ENCODE measurements at places on chromosomes 3 and 15.

DNA sequence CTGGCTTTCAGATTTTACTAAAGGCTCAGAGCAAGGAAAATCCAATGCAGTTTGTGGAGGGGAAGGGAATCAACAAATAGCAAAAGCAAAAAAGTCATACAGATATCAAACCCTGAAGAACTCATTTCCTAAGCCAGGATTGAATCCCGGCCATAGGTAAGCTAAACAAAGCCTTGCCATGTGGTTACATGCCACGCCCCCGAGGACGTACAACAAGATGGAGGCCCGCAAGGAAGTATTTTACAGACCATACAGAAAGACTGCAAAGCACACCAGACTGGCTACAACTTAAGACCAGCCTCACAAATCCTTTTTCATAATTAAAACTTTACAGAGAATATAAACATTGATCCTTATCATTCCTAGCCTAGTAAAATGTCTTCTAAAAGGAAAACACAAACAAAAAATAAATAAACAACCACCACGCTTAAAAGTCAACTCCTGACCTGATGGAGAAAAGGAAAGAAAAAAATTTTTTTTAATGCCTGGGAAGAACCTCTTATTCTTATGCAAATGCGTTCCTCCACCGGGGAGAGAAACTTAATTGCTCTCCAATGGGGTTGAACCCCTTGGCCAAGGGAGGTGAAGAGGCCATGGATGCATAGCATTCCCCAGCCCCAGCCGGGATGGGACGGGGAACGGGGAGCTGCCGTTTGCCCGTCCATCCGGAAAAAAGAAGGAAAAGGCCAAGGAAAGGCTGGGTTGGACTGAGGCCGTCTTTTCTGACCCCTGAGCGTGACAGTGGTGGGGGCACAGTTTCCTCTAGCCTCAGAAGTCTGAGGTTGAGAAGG, 39.3 kb downstream of the IL1RAP start:
- DNase-seq: no peak

GRCh38 chr3:115357456-115357855, 210.4 kb upstream of the ZBTB20 start:
- no peak for DNase-seq

- no peak for DNase-seq
Observed at GRCh38 chr3:169613053-169613803, 50.3 kb downstream of the MECOM start.

DNA sequence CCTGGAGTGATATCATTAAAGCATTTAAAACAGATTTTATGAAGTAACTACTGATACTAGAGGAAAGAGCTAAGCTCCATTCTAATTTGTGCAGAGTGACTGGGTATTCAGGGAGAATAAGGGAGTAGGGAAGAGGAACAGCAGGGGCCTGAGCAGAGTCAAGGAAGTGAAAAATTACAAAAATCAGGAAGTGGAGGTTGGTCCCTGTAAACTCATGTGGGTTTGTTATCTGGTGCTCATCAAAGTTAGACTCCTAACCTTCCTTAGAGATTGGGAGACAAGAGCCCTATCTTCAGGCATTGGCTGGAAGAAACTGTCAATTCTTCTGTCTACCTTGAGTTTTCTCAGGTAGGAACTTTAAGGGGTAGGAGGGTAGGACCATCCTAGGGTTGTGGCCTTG, 82.5 kb downstream of the NEK11 start:
- no peak for DNase-seq

GRCh38 chr3:170864525-170865208, 5.3 kb downstream of the RPL22L1 start:
- no peak for DNase-seq

DNA sequence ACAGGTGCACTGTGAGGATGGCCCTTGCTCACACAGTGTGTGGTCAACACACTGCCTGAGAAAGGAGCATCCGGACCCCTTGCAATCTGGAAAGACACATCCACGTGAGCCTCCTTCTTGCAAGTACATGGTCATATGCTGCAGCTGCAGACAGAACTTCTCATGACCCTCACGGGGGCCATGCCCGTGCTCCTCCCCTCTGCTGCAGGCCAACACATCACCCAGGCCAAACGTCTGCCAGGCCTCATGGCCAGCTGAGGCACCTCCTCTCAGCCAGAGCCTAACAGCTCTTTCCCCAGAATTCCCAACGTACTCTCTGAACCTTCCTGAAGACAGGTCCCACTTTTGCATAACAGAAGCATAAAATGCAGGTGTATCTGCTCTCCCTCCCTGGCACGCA, 25.3 kb downstream of the SLC41A3 start:
- no peak for DNase-seq

DNA sequence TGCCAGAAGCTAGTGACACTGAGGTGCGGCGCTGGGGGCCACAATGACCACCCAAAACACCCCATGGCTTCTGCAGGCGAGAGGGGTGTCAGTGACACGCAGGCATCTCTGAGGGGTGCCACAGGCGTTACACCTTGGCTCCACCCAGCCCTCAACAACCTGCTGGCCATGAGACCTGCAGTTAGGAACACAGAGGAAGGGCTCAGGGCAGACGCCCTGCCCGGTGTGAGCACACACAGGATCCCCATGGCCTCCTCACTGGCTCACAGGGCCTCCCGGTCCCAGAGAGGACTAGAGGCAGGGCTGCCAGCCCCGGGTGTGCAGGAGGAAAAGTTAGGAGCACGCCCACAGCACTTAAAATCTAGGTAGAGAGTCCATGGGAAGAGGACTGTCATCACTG, 35.1 kb downstream of the CYFIP1 start:
- no peak for DNase-seq

DNA sequence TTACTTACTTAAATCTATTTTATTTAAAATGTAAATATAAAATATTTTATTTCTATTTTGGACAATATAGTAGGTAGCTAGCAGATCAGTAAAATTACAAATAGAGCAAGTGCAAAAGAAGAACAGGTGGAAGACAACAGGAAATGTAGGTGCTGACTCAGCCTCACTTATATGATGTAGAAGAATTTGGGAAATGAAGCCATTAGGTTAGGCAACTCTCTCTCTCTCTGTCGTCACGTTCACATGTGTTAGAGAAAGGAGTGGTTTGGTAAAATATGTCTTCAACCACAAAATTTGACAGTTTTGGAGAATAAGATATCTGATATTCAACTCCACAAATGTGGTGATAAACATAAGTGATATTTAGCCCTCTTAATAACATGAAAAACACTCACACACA, 532.5 kb upstream of the KCNMB2 start:
- no peak for DNase-seq

GRCh38 chr3:98376631-98377030, 13.8 kb upstream of the OR5K3 start:
- no peak for DNase-seq

DNA sequence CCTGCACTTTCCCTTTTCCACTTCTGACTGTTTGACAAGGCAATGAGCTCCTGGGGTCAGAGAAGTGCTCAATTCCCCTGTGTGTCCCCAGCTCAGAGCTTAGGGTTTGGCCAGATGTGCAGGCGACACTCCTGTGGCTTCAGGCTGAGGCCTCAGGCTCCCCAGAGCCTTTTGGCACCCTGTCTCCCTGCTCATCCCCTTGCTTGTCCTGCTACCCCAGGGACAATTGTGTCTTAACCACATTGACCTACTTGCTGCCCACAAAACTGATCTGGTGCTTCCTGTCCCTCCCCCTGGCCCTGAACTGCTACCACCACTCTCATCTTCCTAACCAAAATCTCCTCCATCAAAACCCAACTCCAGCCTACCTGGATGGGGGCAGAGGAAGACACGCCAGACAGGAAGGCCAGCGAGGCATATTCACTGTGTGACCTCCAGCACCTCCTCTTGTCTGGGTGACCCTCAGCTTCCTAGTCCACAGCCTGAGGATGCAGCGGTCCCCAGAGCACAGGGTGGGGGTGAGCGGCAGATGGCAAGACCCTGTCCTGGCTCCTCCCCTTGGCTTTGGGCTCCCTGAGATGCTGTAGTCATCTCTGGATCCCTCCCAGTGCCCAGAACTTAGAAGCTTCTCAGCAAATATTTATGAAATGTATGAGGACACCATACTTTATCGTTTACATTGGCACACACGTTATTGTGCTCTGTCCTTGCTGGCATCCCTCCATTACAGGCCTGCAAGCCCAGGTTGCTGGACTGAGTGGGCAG, 98.9 kb upstream of the SLC6A6 start:
- no peak for DNase-seq

DNA sequence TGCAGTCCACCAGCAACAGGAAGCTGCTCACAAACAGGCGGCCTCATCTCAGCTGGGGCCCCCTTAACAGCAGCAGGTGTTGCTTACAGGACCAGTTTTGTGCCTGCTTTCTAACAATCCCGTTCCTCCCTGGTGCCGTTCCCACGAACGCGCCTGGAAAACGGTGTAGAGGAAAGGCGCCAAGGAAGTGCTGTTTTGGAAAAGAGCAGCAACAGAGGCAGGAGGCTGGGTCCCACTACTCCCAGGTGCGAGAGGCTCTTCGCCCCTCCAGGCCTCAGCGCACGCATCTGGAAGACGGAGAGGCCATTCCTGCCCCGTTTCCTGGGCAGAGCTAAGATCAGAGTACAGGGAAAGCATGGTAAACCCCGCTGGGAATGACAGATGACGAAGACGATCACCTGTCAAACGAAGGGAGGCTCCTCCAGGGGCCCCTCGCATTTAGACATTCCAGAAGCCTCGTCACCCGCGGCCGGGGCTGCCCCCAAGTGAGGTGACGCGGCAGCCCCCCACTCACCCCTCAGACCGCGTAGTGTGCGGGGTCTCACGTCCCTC, 603 bp downstream of the SCAPER start:
- DNase-seq: peak; percentile 22

DNA sequence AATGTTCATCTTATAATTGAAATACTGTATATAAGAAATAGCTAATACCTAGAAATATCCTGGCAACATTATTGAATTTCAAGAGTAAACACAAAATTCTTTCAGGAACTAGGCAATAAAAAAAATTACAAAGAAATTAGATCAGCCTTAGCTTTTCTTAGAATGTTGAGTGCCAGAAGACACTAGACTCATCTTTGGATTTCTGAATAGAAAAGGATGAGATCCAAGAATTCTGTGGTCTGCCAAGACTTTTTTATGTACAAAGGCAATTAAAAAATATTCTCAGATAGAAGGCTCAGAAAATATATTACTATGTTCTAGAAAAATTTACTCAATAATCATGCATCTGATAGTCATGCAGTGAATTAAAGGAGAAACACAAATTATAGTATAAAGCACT, 294.5 kb upstream of the CDIN1 start:
- DNase-seq: no peak

- no peak for DNase-seq
Observed at GRCh38 chr3:177640319-177640965, 443.2 kb upstream of the TBL1XR1 start.

- DNase-seq: no peak
Observed at GRCh38 chr3:165859061-165859460, 21.8 kb upstream of the BCHE start.

- DNase-seq: no peak
Observed at GRCh38 chr15:90362936-90363212, 10.8 kb downstream of the ZNF774 start.

GRCh38 chr3:177589911-177590381, 392.7 kb upstream of the TBL1XR1 start:
- DNase-seq: no peak

DNA sequence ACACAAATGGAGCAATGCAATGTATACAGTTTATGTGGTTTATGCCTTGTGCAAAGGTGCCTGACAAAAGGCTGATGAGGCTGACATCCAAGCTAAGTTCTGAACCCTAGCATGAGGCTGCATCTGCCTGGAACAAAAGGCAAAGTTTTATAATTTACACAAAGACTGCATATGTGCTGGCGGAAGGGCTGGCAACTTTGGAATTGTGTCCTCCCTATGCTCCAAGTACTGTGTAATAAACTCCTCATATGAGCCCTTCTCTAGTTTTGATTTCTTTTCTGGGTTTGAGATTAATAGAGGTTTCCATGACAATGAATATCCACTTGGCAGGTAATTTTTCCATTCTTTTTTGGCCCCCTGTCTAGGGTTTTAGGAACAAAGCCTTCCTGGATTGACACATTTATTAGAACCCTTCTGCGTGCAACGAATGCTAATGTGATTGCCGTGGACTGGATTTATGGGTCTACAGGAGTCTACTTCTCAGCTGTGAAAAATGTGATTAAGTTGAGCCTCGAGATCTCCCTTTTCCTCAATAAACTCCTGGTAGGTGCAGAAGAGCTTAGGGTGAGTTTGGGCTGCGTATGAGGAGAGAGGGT, 10.8 kb downstream of the PLA1A start:
- no peak for DNase-seq

- no peak for DNase-seq
Observed at GRCh38 chr15:88257311-88258092, 963 bp upstream of the NTRK3 start.

- DNase-seq: no peak
Observed at GRCh38 chr3:12948891-12949711, 107.7 kb upstream of the RPL32 start.

DNA sequence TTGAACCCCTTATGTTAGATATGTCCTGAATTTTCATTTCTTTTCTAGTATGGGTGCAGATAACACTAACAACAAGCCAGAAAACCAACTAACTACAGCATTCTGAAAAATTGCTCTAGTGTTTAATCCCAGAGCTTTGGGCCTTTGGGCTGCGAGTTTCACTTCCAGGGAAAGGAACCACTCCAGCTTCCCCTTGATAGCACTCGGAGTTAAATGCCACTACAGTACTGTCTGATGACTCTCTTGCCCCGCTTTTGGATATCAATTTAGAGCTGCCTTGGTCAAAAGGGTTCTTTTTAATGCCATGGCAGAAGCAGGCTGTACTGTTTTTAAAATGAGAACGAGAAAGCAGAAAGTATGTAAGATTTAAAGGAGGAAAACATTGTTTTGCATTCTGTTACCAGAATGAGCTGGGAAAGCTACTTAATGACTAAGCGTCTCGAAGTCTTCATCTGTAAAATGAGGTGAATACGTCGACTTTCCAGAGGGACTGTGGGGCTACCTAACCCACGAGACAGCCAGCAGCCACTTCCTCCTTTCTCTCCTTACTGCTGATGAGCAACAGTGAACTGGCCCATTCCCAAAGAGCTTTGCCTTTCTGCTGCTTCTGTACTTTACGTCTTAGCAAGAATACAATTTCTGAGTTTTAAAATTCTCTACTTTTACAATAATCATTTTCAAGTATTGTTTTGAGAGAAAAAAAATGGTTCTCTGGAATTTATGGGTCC, 299.3 kb upstream of the LYSMD4 start:
- DNase-seq: no peak

DNA sequence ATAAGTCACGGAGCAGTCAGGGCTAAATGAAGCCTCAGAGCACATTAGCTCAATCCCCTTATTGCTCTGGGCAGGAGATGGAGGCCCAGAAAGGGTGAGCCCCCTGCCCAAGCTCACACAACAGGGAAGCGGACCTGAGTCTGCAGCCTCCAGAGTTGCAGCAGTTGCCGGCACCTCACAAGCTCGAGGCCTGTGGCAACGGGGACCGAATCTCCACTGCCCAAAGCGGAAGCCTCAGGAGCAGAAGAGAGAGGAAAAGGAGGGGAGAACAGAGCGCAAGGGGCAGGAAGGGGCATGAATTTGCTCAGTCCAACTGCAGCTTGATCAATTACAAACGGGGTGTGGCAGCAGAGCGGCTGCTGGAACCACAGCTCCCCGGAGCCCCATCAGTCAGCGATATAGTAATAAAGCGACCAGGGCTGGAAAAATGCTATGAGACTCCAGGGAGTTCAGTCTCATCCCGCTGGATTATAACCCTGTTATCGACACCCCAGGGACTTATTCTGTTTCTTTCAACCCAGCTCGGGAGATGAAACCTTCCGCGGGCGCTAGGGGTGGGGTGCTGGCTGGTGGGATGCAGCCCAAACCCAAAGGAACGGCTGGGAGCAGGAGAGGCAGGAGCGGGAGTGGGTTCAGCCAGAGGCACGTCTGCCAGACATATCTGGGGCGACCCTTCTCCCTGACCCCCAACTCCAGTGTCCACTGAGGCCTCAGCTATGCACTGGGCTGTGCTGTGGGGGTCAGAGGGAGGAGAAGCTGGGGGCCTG, 219.7 kb upstream of the LINGO1 start:
- DNase-seq: no peak
